Neural crest cell (in vitro differentiated cells): ENCODE measurements at places on chromosomes 1 and 21.

GRCh38 chr1:84892705-84893618 lies at the start of gene LPAR3:
LPAR3 (minus strand) TSS chr1:84893206; CDS start chr1:84866120, 27,086 bp downstream.
- peak; percentile 37 for DNase-seq

DNA sequence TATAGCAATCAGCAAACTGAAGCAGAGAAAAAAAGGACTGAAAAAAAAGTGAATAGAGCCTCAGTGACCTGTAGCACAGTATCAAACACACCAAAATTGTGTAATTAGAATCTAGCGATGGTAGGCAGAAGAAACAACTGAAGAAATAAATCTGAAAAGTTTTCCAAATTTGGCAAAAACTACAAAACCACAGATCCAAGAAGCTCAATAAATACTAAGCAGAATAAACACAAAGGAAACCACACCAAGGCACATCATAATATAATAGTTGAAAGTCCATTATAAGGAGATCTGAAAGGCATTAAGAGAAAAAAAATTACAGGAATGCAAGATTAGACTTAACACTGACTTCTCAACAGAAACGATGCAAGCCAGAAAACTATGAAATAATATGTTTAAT lies 7.1 kb upstream of the IL12RB2 start:
- no peak for DNase-seq

- no peak for DNase-seq
Observed at GRCh38 chr1:177884479-177885021, 85.3 kb downstream of the SEC16B start.

GRCh38 chr1:86703696-86704457 lies 499 bp upstream of the SH3GLB1 start:
- DNase-seq: no peak

DNA sequence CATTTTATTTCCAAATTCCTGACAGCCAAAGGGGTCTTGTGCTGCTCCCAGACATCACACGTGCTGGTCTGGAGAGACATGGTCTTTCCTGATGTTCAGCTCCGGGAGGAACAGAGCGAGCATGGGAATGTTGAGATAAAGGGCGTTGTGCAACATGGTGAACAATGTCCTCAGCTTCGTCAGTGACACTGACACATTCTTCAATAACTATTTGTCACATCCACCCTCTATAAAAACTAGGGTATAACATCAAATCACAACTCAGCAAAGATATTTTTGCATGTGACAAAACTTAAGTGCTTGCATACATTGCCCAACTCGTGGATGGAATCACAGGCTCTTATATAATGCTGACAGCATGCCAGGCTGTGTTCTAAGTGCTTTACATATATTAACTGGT lies 42.4 kb upstream of the GRHL3 start:
- DNase-seq: no peak

- no peak for DNase-seq
Observed at GRCh38 chr21:41768437-41769042, 1.7 kb upstream of the RIPK4 start.

DNA sequence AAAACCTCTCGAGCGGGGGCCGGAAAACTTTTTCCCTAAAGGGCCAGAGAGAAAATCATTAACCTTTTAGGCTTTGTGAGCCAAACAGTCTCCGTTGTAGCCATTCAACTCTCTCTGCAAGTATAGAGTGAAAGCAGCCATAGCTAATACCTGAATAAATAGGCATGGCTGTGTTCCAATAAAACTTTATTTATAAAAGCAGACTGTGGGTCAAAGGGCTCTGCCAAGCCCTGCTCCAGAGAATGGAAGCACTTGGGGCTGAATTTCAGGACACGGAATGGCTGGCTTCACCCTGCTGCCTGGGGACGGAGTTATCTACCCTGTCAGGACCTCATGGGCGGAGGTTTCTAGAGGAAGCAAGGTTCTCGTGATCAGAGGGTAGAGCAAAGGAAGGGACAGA lies 92.7 kb downstream of the CASZ1 start:
- no peak for DNase-seq

DNA sequence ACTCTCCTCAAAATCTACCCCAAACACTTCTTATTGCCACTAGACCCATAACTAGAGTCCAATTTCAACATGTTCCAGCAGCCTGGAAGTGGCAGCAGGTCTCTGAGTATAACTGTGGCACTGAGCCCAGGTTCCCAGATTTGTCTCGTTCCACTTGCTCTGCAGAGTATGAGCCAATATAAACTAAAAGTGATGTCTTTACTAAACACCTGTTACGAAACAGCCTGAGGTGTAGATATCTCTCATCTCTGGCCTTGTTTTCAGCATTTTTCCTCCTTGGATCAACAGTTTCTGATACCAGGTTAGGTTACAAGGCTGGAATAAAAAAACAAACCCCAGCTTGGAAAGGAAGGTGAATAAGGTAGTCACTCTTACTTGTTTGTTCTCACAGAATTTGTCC lies 25.2 kb upstream of the PRDX6 start:
- no peak for DNase-seq

DNA sequence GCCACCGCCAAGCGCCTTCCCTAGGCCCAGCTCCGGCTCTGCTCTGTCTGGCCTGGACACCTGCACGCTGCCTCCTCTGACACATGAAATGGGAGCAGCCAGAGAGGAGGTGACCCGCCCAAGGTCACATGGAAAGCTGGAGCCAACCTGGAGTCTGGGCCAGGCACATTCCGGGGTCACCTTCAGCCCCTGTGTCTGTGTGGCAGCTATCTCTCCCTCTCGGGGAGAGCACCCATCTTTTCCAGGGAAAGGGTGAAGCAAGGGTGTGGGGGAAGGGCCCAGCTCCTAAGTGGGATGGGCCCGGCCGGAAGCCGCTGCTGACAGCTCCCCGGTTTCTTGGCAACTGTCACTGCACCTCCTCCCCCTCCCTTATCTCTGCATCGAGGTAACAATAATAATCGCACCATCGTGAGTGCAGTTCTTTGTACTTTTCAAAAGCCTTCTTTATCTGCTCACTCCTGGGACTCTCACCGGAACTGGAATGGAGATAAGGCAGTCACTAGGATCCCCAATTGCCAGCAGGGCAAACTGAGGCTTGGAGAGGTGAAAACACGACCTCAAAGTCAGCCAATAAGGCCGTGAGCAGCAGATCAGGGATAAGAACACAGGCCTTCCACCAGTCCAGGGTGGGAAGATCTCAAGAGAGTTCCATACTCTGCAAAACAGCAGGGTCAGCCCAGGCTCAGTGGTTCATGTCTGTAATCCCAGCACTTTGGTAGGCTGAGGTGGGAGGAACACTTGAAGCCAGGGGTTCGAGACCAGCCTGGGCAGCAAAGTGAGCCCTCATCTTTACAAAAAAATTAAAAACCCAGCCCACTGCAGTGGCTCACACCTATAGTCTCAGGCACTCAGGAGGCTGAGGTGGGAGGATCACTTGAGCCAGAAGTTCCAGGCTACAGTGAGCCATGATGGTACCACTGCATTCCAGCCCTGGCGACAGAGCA lies 36.9 kb downstream of the RAP1GAP start:
- no peak for DNase-seq

DNA sequence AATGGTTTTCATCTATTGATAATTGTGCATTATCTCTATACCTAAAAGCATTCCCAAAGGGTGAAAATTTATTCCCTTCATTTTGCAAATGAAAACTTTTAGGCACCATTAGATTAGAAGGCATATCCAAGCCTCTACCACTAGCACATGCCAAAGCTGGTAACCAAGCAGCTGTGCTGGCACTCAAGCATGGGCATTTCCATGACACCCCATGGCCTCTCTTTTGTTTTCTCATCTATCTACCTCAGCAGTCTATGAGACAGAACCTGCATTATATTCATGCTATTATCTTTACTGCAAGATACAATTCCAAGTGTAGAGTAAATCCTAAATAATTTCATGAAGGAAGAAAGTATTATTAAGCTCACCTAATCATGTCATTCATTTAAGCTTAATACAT lies 334.3 kb upstream of the LRRC7 start:
- DNase-seq: no peak
